ENCODE measurements at places on chromosomes 4 and X.

- DNase-seq = no peak
Measured at GRCh38 chr4:179116581-179116980, 1674.3 kb upstream of the AGA start.

DNA sequence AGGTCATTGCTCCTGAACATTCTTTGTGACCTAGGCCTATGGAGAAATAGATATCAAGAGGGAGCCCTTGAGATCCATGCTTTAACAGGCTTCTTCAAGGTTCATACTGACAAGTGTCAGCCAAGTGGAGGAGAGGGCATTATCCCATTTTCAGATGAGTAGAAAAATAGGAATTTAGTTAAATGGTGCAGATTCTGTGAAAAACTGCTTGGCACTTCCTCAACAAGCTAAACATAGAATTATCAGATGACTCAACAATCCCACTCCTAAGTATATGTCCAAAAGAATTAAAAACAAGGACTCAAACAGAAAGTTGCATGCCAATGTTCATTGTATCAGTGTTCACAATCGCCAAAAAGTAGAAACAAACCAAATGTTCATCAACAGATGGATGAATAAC is 43.8 kb upstream of the KCNIP4 start:
- DNase-seq = no peak

- no peak for DNase-seq
Measured at GRCh38 chr4:96312046-96312685, 472.3 kb downstream of the PDHA2 start.

DNA sequence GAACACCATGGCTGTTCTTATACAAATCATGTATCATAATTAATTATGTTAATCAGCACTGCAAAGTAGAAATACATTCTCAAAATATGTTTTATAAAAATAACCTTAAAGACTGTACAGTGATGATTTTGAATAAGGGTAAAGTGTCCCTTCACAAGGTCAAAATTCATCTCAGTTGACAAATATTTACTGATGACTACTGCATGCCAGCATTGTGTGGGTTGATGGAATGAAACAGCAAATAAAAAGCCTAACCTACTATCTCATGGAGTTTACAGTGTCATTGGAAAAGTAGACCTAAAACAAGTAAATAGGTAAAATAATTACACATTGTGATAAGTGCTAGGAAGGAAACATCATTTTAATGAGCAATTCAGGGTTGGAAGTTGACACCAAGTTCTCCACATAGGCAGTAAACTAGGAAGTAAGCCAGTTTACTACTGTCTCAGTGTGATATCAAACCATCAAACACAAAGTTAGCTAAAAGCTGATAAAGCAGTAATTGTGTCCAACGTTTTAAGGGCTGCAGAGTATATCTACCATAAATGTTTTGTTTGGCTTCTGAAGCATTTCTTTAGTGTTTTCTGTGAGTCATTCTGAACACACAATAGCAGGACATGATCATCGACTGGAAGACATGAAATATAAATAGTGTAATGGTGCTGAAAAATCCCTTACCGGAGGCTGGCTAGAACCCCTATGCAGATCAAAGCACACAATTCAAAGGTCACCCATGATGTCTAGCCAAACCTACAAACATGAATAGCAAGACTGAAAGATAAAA is 221.8 kb downstream of the DACH2 start:
- no peak for DNase-seq
